ENCODE measurements at places on chromosomes 11 and 22.

DNA sequence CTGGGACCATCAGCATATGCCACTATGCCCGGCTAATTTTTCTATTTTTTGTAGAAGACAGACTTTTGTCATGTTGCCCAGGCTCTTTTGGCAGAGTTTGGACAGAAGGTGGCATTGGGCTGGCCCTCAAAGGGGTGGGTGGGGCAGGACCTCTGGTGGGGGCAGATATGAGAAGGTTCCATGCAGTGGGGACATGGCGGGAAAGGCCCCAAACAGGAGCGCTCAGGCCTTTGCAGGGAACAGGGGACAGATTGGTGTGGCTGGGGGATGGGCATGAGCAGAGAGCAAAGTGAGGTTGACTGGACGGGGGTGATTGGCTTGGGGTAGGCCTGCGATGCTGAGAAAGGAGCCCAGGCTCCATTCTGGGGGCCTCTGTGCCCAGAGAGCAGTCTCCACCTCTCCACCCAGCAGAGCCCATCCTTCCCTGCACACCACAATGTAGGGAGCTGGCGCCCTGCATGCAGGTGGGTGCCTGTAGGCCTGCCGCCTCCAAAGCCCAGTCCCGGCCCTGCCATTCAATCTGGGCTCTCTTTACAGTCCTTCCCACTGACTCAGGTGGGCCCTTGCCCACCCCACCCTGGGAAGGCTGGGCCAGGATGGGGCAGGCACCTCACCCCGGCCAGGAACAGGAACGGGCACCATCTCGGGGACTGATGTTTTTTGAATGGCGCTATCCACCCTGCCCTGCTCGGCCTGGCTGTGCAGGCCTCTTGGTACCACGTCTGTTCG, 98.7 kb downstream of the MORC2 start:
- DNase-seq, result no peak

DNA sequence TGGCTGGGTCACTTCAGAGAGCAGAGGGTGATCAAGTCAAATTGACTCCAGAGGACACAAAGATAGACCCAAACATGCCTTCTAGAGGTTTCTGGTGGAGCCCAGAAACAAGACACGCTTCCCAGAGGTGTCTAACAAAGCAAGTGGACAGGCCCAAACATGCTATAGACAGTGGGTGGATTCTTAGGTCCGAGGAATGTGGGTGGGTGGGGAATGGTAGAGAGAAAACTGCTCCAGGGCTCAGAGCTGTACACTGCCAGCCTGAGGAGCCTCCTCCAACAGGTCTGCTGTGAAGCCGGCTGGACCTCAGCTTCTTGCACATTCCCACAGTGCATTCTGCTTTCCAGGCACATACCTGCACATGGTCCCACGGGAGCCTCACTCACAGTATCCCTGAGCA, 116.8 kb upstream of the NECTIN1 start:
- no peak for DNase-seq

GRCh38 chr11:28123151-28123581, 15.0 kb downstream of the METTL15 start:
- DNase-seq, result no peak

GRCh38 chr22:40583053-40583741, 53.3 kb downstream of the MRTFA start:
- DNase-seq, result no peak

DNA sequence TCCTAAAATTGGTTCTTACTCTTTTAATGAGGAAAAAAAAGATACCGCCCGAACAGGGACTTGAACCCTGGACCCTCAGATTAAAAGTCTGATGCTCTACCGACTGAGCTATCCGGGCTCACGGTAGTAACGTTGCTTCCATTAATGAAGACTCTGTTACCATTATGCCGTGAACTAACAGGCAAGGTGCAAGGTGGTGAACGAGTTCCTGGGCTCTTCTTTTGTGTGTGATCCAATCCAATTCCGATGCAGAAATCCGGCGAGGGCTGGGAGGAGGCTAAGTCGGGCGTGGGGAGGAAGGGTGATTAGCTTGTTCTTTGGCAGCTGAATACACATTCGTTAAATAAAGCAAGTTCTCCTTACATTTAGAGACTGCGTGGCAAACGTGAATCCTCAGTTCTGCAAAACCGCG, 49.0 kb downstream of the OR4D9 start:
- peak; percentile 71 for DNase-seq

GRCh38 chr22:19962246-19962908, 20.8 kb upstream of the TXNRD2 start:
- peak; percentile 72 for DNase-seq

DNA sequence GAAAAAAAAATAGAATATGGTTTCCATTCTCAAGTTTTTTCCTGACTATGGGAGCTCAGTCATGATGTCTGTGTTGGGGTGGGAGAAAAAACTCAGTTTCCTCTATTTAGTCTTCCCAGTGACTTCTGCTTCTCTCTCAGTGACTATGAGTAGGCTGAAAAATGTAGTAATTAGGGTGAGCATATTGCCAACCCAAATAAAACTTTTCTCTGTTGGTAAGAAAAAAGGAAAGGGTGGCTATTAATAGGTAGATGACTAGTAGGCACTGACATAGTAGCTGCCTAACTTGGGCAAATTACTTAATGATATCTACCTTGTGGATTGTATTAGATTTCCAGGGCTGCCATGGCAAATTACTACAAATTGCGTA, 34.2 kb upstream of the BIRC3 start:
- no peak for DNase-seq

DNA sequence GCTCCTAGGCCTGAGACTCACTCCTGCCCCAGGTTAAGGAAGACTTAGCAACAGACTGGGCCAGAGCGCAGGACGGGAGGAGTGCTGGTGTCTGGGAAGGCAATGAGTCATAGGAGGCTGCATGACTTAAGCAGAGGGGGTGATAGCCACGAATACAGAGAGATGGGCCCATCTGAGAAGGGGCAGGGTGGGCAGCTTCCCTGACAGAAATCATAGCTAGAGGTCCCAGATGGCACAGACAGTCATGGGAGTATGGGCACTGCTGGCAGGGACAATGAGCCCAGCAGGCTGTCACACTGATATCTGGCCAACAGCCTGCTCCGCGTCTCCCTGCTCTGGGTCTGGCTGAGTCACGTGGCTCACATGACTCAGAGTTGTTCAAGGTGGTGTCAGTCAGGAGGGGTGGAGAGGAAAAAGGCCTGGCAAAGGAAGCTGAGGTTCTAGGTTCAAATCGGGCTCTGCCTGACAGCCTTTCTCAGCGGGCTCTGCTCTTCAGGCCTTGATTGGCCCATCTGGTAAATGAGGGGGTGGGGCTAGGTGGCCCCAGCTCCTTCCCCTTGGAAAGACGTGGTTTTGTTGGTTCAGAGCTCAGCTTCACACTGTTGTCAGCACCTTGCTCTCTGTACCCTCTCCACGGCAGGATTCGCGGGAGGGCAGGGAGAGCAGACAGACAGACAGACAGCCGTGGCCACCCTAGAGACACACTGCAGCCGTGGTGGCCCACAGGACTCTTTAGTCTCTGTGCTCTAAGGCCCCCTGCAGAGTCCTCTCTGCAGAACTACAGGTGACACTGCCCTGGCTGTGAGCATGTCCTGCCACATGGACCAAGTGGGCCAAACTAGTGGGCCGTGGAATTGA, 47.8 kb downstream of the DBX1 start:
- no peak for DNase-seq

DNA sequence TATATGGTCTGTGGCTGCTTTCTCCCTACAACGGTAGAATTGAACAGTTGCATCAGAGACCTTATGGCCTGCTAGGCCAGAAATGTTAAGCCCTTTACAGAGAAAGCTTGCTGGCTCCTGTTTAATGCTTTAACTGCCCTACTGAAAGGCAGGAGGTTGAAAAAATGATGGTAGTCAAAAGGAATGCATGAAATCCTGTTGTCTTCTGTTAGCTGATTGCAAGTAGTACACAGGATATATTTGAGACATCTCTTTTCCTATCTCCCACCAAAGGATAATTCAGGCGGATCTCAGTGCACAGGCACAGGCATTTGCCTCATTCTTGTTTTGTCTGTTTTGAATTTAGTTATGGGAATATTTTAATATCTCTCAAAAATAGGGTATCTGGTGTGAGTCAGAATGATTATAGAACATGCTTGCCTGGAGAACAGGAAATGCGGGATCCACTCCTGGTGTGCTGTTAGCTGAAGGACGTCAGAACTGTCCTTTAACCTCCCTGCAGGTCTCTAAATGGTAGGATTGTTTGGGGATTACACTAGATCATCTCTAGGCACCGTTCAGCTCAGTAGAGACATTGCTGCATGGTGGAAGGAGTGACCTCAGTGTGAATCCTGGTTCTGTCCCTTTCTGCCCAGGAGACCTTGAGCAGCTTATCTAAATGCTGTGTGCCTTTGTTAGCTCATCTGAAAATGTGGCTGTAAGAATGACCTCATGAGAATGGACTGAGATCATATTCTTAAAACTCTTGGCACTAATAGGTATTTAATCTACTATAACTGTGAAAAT, 49.5 kb downstream of the PACS1 start:
- no peak for DNase-seq

GRCh38 chr22:50532824-50533796, 3.3 kb upstream of the TYMP start:
- DNase-seq, result no peak

DNA sequence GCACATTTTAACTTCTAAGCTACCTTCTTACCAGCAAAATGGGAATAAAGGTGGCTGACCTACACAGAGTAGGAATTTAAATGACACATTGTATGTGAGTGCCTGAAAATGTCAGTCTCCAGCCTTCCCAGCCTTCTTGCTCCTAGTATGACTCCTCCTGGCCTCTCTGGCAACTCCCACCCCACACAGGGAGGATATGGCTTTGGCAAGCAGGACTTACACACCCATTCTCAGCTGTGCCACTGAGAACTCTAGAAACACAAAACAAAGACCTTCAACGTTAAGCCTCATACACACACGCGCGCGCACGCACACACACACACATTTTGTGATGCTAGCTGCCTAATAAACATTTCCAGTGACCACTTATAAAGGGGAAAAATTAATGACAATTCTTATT, 65.8 kb downstream of the PACSIN2 start:
- no peak for DNase-seq

DNA sequence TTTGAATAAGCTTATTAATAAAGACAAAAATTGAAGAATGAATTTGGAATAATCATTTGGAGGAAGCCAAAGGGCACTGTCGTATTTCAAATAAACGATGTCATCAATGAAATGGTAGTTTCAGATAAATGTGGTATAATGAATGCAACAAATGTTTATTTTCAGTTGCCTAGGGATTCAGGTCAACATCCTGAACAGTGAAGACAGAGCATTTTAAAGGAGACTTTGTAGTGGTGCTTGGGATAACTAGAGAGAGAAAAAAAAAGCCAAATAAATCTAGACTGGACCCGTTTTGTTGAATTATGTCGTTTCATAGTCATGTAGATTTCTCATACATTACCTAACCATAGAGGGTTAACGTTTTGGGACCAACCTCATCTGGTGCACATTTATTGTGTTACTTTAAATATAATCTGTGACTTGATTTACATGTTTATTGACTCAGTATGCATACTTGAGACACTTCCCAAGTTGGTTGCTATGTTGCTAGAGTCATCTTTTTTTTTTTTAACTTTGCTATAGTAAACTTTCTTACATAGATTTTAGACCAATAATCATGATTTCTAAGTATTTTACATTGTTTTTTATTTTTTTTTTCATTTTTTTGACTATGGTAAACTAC, 111.1 kb downstream of the NCAM1 start:
- DNase-seq, result no peak

All from activated T-cell treated with anti-CD3 and anti-CD28 coated beads for 48 hours (primary cell).